NCI-H2081 (cell line): ENCODE measurements at places on chromosomes 7 and 10.

GRCh38 chr10:67492317-67493019 lies 203.5 kb downstream of the CTNNA3 start:
- no peak for DNase-seq

DNA sequence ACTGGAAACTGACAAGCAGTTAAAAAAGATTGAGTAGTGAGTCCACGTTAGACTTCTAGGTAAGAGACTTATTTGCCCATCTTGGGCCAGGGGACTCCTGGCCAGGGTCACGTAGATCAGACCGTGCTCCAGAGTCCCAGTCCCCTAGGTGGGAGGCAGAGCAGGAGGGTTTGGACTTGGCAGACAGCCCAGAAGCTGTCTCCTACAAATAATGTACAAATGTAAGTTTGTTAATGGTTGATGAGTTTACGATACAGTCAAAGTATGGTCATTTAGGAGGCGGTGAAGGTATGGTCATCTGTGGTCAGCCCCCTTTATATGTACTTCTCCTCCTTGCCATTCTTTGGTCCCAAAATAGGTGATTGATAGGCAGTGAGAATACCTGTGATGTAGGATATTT lies 28.2 kb downstream of the INPP5F start:
- no peak for DNase-seq

DNA sequence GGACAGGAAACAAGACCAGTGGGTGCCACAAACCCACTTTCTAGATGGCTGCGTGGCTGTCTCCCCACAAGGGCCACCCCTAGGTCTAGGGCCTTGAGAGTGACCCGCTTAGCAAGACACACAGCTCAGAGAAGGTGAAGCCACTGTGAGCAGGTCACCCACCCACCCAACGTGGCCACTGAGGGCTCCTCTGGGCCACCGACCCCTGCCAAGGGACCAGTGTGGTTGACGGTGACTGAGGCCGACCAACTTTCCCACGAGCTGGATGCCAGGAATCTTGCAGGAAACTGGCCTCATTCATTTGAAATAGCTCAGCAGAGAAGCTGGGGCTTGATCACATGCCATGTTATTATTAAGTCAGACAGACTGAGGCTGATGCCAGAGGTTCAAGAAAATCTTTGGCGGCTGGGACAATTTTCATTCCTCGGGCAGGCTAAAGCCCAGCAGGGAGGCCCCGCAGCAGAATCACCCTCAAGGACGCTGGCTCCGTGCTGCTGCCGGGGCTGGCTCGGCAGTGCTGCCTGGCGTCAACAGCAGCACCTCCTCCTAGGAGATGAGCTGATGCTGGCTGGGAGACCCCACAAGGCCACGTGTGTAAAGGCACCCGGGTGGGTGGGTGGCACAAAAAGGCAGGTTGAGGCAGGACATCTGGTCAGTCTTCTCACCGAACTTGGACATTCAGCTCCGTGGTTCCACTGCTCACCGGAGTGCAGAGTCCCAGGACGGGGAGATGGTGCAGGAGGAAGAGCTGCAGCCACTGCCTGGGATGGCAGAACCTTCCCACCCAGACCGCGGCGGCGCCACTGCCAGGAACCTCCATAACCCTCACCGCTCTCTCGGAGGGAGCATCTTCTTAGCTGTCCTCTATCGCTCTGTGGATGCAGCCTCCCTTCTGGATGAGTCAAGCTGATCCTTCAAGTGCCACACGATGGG lies 57.8 kb downstream of the ZRANB1 start:
- no peak for DNase-seq

- DNase-seq = no peak
Measured at GRCh38 chr7:80703272-80703671, 64.8 kb downstream of the CD36 start.

- no peak for DNase-seq
Measured at GRCh38 chr7:114217026-114217806, 197.4 kb upstream of the FOXP2 start.

GRCh38 chr10:70588255-70588654 lies 14.3 kb downstream of the PRF1 start:
- DNase-seq = no peak

GRCh38 chr7:96102096-96102811 lies 219.6 kb downstream of the SLC25A13 start:
- DNase-seq = no peak

DNA sequence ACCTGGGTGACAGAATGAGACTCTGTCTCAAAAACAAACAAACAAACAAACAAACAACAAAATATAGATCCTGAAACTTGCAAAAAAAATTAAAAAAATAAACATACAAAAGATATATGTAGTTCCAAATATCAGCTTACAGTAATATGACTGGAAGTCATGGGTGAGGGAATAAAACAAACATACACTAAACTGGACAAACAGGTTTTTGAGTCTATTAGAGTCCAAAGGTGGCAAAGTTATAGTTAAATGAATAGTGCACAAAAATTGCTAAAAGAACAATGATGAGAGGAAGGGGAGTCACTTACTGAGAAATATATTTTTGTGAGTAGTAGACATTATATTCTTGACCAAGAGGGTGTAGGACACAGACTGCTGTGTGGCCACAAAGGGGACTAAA lies 16.7 kb upstream of the RSBN1L start:
- no peak for DNase-seq

DNA sequence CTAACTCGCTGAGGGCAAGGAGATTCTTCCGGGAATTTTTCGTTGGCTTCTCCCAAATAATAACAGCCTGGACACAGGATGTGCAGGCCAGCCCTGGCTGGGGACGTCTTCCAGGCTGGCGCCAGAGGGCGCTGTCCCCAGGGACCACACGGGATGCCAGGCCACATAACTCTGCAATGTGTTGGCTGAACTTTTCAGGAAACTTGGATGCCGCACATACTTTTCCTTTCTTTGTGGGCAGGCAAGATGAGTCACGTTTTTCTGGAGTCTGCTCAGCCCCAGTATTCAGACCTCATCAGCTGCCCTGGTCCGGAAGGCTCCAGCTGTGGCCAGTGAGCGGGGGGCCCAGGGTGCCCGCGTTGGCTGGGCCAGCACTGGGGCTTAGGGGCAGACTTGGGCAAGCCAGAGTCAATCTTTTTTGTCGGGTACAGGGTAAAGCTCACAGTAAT lies 122.7 kb downstream of the PRKAG2 start:
- DNase-seq = peak; percentile 28

GRCh38 chr7:50655490-50655889 lies 90.3 kb upstream of the DDC start:
- no peak for DNase-seq

- DNase-seq = peak; percentile 81
Measured at GRCh38 chr7:50679218-50680007, 103.3 kb downstream of the GRB10 start.

- no peak for DNase-seq
Measured at GRCh38 chr10:93039110-93039509, 21.5 kb upstream of the CYP26C1 start.

- DNase-seq = no peak
Measured at GRCh38 chr10:3853016-3853415, 68.0 kb upstream of the KLF6 start.
